T-helper 17 cell (primary cell): ENCODE measurements at places on chromosomes 5 and 9. TPM values are rescaled to one million over a fixed set of nuclear protein-coding genes. Genes with fewer than 3 reads are reported as not detected.

DNA sequence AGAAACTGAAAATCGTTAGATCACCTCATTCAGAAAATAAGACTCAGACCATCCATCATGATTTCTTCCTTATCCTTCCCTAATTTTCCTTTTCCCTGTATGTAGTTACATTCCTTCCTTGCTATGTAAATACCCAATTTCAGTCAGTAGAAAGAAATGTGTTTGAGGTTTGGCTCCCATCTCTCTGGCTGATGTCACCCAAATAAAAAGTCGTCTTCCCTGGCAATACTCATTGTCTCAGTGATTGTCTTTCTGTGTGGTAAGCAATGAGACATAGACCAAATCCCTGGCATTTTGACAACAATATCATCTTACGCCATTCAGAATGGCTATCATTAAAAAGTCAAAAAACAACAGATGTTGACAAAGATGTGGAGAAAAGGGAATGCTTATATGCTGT lies 303.9 kb upstream of the EDIL3 start:
- DNase-seq, result no peak

DNA sequence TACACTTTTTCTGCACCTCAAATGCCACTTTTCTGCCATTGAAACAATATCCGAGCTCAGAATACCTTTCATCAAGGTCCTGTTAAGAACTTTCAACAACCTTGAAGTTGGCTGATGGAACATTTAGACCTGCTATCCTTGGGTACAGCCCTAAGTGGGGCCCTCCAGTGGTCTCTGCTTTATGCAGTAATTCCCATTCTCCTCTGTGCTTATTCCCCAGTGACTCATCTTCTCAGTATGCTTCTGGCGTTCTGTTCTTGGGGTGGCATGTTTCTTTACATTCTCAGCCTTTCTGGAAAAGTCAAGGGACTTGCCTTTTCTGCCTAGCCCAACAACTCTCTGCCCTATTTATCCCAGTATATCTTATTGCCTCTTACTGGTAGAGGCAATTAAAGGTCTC lies 7.1 kb downstream of the ANP32B start:
- DNase-seq, result no peak

DNA sequence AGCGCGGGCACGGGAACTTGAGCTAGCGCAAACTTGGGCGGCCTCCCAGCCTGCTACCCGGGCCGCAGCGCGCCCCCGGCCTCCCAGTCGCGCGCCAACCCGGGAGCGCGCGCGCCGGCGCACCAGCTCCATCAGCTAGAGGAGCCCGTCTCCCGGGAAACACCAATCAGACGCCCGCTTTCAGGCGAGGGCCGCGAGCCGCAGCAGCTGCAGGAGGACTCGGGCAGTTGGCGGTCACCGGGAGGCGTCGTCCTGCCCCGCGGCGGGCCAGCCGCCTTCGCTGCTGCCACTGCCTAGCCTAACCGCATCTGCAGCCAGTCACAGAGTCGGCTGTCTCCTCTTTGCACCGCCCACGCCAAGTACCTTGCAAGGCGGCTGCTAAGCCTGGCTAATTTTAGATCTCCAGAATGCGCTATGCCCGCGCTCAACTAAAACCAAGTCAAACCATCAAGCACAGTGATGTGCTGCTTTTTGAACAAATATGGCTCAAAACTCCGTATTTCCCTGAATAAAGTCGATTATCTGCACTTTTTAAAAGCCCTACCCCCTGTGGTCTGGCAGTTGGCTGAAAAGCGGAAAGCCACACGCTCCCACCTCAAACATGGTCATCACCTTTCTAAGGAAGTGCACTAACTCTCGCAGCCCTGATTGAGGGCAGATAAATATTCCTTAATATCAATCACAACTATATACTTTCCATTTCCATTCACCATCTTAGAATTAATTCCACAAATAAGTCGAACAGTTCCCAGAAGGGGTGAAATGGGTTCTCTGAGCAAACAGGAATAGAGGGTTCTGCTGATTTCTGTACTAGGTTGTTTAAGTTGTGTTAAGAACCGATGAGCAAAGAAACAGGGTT lies 221.8 kb downstream of the MEF2C start:
- DNase-seq, result no peak

DNA sequence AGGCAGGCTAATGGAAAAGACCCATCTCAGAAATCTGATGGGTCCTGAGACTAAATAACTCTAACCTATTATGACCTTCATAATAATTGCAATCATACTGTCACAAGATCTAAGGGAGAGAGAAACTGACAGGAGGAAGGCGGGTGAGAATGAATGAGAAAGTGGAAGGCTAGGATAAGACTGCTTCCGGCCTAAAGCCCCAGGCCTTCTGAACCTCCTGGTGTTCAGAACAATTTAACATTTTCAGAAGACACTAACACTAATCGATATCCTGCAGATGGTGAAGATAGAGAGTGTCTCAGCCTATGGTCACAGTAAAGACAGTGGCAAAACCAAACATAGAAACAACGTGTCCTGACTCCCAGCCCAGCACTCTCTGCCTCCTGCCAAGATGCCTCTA lies 1.2 kb downstream of the RPS14 start:
- no peak for DNase-seq

GRCh38 chr9:121366611-121367192 lies 3.3 kb downstream of the STOM start:
- DNase-seq, result no peak

GRCh38 chr5:77129391-77129990 lies 42.4 kb upstream of the ZBED3 start:
- no peak for DNase-seq

PGM5 gene
- total RNA-seq, result 0.40 TPM

ARHGEF28 gene
- 0.05 TPM for total RNA-seq
